ENCODE measurements at places on chromosomes 5 and 9.

DNA sequence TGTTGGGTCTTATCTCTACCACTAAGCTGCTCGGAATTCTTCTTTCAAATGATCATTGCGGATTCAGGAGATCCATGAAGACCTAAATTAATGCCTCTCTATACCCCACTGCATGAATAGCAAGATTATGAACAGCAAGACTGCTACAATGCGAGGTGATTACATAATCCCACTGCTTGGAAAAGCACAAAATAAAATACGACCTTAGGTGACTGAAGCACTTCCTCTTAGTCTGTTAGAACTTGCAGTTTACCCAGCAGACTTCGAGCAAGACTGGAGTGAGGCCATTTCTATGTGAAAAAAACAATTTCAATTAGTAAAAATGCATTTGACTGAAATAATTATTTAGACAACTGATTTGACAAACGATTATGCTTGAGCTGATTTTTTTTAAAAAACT is 59.8 kb downstream of the SH3RF2 start:
- DNase-seq = no peak

DNA sequence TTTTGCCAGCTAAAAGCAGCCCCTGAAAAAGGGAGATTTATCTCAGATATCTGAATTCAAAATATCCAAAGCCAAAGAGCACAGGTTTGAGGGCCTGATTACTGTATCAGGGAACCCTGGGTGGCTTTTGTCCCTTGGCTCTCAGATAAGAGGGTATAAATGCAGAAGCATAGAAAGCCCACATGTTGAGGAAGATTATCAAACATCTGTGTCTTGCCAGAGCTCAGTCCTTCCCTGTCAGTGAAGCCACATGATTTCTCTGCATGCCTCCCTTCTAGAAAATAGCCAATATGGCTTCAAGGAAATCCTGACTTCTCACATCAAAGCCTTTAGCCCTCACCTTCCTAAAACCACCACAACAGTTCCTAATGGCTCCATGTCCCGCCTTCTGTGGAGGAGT is 408.0 kb upstream of the DMAC1 start:
- no peak for DNase-seq

- DNase-seq = no peak
Measured at GRCh38 chr5:68740226-68740910, 353.4 kb upstream of the SLC30A5 start.

DNA sequence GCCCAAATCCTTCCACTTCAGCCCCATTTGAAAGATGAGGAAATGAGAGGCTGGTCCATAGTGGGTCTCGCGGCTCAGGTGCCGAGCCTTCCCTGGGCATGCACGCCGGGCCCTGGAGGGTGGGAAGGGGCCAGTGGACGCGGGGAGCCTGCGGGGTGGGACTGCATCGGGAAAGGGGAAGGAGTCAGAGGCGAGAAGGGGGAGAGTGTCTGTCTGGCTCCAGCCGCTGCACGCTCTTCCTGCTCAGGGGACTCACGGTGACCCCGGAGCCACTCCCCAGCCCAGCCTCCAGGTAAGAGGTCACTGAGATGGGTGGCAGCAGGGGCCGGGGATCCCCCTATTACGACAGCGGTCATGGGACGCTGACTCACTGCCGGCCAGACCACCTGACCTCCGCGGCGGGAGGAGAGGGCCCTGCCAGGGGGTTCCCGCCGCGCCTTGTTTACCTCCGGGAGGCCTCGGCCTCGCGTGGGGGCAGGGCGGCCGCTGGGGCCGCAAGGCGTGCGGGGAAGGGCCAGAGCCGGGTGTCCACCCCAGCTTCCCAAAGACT is 1.9 kb upstream of the SQSTM1 start:
- DNase-seq = peak; percentile 89

GRCh38 chr9:89842267-89842768 is 237.5 kb downstream of the GADD45G start:
- no peak for DNase-seq

- no peak for DNase-seq
Measured at GRCh38 chr5:103263054-103263453, 4.5 kb downstream of the MACIR start.

DNA sequence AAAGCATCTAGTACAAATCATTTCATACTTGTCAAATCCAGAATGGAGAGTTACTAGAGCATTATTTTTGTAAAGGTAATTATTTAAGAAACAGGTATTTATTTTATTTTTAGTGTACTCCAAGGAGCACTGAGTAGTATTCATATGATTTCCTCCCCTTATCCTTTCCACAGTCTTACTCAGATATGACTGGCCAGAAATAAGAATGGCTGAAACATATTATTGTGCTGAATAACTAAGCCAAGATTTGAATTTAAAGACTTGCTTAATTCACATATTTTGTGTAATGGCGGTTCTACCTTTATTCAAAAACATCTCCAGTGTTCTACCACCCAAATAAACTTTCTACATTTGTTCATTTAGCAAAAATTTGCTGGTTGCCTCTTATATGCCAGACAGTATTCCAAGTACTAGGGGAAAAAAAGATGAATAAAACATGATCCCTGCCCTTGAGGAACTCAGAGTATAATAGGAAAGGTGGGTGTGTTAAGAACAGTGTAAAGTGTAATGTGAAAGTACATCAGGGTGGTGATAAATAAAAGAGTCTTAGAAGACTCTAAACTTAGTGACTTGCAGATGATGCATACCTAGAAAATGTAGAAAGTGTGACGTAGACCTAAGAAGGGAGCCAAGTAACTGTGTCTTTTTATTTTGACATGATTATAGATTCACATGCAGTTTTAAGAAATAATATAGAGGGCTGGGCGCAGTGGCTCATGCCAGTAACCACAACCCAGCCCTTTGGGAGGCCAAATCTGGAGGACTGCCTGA is 110.4 kb upstream of the GRHPR start:
- DNase-seq = peak; percentile 59

DNA sequence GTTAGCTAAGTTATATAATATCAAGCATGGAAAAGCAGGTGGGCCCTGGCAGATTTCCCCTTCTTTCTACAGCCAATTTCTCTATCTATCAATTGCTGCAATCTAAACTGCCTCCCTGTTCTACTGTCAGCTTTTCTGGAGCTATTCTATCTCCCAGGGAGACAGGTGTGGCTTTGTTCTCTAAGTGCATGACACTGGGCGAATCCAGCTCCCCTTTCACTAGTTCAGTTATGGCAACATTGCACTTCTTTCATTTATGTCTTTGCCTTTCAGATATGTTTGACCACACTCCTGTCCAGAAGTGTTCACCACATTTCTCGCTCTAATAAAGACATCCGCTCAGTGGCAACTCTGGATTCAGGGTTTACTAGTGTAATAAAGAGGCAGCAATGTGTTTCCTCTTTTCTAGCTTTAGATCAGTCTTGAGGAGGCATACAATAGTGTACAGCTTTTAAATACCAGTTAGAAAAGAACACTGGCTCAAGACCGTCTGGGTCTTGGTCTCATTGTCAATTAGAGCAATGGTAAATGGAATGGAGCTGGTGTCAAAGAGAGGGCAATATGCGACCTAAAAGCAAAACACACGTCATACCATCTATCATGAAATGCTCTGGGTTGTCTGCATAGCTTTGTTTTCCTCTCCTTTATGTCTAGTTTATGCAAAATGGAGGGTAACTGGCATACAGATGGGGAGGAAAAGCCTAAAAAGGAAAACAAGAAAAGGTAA is 197.0 kb downstream of the SLF1 start:
- DNase-seq = no peak

- no peak for DNase-seq
Measured at GRCh38 chr9:70488098-70488792, 73.8 kb upstream of the KLF9 start.

- peak; percentile 93 for DNase-seq
Measured at GRCh38 chr5:40410231-40410861, 269.4 kb upstream of the PTGER4 start.

DNA sequence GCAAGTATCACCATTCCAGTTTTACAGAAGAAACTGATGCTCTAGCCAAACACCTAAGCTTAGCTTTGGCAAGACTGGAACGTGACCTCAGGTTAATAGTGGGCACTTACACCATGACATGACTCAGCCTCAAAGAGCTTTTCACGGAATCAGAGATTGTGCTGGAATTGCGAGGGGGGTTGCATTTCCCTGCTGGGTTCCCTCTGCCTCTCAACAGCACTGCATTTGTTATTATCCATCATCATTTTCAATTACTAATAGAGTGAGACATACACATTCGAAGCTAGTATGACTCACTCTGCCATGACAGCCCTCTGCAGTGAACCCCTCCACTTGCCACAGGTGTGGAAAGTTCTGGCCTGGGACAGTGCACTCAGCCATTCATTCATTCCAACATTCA is 8.0 kb downstream of the SPOCK1 start:
- DNase-seq = no peak

GRCh38 chr9:112439171-112439570 is 47.5 kb upstream of the KIAA1958 start:
- DNase-seq = no peak

- no peak for DNase-seq
Measured at GRCh38 chr5:139037732-139038131, 160.4 kb downstream of the SIL1 start.

- no peak for DNase-seq
Measured at GRCh38 chr5:138775034-138775433, 21.8 kb downstream of the CTNNA1 start.

GRCh38 chr9:93039976-93040375 is 18.5 kb upstream of the SUSD3 start:
- no peak for DNase-seq

GRCh38 chr5:33441241-33442177 is 744 bp downstream of the TARS1 start:
- peak; percentile 76 for DNase-seq

DNA sequence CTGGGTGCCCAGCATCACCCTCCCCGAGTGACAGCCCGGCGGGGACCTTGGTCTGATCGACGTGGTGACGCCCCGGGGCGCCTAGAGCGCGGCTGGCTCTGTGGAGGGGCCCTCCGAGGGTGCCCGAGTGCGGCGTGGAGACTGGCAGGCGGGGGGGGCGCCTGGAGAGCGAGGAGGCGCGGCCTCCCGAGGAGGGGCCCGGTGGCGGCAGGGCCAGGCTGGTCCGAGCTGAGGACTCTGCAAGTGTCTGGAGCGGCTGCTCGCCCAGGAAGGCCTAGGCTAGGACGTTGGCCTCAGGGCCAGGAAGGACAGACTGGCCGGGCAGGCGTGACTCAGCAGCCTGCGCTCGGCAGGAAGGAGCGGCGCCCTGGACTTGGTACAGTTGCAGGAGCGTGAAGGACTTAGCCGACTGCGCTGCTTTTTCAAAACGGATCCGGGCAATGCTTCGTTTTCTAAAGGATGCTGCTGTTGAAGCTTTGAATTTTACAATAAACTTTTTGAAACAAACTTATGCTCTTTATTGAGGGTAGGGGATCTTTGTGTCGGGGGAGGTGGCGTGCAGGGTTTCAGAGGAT is 1.3 kb downstream of the GADD45G start:
- DNase-seq = peak; percentile 57

GRCh38 chr5:174745590-174746103 is 21.3 kb downstream of the MSX2 start:
- no peak for DNase-seq

DNA sequence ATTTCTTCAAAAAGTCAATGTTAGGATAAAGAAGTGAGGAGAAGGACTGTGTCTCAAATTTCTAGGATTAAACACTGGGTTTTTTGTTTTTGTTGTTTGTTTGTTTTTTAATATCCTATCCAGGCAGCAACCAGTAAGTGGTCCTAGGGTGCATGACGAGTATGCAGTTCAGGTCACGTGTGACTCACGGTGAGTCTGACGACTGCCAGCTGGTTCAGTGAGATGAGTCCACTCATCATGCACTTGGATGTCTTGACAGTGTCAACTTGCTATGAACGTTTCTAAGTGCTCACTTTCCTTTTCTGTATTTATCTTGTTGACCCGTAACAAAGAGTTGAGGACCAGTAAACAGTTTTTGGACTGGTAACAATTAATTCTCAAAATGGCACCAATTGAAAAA is 32.7 kb downstream of the ATG10 start:
- peak; percentile 60 for DNase-seq

- no peak for DNase-seq
Measured at GRCh38 chr5:152593388-152593787, 188.3 kb upstream of the NMUR2 start.

DNA sequence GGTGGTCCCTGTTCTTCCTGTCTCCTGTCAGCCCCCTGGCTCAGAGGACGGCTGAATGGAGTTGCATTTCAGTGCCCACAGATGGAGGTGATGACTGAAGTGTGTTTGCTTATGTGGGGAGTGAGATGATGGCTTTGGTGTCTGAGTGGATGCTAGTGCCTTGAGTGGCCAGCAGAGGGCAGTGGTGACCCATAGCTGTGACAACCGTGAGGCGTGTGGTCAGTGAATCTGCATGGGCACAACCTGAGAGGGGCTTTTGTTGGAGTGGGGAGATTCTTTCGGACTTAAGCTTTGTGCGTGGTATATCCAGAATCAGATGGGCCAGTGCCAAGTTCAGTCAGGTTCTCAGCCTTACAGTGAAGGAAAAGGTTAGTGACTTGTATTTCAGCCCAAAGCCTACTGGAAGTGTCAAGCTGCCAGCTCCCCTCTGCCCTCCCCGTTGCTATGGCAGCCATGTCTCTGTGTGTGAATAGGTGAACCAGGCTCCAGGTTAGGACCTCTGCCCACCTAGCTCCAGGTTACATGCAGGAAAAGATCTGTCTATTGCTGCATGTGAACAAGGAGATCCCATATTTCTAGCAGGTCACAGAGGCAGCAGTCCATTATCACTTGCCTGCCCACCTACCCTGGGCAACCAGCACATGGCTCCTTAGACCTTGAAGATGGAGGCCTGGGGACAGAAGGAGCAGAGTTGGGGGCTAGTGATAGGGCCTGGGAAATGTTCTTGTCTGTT is 14.7 kb upstream of the CXXC5 start:
- no peak for DNase-seq

DNA sequence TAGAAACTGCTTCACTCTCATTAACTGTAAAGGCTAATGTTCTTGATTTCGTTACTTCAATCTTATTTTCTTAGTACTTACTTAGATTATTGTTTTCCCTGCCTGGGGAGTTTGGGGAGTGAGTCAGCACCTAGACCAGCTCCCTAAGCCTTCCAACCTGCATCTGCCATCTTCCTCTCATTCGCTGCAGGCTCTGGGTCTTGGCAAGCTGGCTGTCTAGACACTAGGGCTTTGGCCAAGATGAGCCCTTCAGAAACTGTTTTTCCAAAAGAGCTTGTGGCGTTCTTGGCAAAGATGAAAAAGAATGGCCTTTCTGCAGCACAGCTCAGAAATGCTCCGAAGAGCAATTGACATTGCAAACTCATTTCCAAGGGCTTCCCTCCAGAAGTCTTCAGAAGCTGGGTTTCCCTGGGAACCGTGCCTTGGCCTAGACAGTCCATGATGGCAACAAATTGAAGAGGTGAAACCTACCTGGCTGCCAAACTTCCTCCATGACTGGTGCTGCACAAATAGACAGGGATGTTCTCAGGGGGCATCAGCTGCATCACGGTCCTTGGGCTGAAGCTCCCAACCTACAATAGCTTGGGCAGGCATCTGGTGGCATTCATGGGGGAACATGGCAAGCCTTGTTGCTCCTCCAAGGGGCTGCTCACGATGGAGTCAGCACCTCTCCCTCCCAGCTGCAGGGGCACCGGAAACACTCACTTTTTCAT is 76.6 kb downstream of the NSUN2 start:
- peak; percentile 22 for DNase-seq

- no peak for DNase-seq
Measured at GRCh38 chr5:110105692-110106091, 416.0 kb downstream of the MAN2A1 start.

- no peak for DNase-seq
Measured at GRCh38 chr5:55856516-55857246, 5.5 kb downstream of the IL31RA start.

- no peak for DNase-seq
Measured at GRCh38 chr5:60809891-60810425, 34.1 kb downstream of the ELOVL7 start.
